ENCODE measurements at places on chromosomes 4 and X. TPM values are rescaled to one million over a fixed set of nuclear protein-coding genes. Genes with fewer than 3 reads are reported as not detected.

Gene SPANXC
- total RNA-seq, result not detected

Gene TMSB15A
- total RNA-seq, result 233 TPM

Gene HSFX3
- total RNA-seq, result not detected

Gene USP46
- total RNA-seq, result 41.1 TPM

Gene PASD1
- not detected for total RNA-seq

Gene GPR173
- 13.0 TPM for total RNA-seq

Gene AKAP4
- not detected for total RNA-seq

Gene SULT1E1
- not detected for total RNA-seq

Gene ASMT
- total RNA-seq, result 0.44 TPM

Gene CT45A9
- not detected for total RNA-seq

Measured in neural crest cell (in vitro differentiated cells).